ENCODE measurements at places on chromosomes 7 and 10. TPM values are rescaled to one million over a fixed set of nuclear protein-coding genes. Genes with fewer than 3 reads are reported as not detected.

GRCh38 chr7:33725111-33726025 lies 180.0 kb upstream of the BMPER start:
- no peak for DNase-seq

- DNase-seq = no peak
Measured at GRCh38 chr7:92415225-92415624, 32.1 kb upstream of the GATAD1 start.

Gene AMZ1
- total RNA-seq = 0.16 TPM

Gene TCAF2
- 0.87 TPM for total RNA-seq

Gene PAPOLB
- total RNA-seq = 0.22 TPM

DNA sequence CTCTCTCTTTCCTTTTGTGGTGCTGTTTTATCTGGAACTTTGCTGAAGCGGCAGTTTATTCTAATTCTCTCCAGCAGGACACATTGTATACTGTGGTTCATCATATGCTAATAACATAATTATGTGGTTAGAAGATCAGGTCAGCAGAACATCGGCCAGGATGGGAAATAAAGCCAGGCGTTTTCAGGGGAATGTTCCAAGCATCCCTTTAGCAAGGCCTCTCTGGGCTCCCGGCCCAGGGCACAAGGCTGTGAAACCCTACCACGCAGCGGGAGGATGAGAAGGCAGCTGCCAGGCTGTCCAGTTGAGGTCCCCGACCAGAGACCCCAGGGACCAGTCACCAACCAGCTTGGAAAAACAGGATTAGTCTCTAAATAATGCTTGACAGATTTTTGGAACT lies 112.2 kb upstream of the GALNT17 start:
- no peak for DNase-seq

GRCh38 chr7:39617005-39617404 lies 6.4 kb upstream of the RALA start:
- no peak for DNase-seq
